Esophagus squamous epithelium (tissue), 5 donors: ENCODE measurements at places on chromosomes 11 and 22.

DNA sequence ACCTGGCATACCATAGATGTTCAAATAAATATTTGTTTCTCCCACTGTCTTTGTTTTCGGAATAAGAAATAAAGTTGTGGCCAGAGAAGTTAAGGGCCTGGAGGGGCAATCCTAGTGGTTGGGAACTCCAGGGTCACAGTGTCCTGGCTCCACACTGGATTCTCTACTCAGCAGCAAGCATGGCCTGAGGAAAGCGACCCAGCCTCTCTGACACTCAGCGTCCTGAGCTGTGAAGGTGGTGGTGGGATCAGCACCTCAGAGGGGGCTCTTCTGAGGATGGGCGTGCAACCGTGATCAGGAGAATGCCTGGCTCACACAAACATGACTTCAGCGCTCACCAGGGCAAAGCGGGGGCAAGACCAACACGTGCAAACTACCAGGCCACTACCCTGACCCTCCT is 59.9 kb downstream of the LARGE1 start:
- DNase-seq = no peak

DNA sequence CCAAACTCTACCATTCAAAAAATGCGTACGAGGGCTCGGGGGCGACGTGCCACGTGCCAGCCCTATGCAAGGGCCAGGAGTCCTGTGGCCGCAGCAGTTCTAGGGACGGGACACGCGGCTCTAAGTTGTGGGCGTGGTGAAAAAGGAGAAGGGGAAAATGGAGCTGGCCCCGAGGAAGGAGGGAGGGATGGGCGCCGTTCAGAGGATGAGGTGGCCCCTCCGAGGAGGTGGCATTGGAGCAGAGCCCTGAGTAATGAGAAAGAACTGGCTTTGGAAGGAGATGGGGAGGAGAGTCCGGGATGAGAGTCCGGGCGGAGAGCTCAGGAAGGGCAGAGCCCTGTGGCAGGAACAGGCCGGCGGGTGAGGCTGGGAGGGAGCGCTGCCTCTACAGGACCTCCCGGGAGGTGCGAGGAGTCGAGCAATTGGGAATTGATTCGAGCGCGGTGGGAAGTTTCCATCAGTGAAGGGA is 21.0 kb downstream of the OTUB1 start:
- DNase-seq = no peak

DNA sequence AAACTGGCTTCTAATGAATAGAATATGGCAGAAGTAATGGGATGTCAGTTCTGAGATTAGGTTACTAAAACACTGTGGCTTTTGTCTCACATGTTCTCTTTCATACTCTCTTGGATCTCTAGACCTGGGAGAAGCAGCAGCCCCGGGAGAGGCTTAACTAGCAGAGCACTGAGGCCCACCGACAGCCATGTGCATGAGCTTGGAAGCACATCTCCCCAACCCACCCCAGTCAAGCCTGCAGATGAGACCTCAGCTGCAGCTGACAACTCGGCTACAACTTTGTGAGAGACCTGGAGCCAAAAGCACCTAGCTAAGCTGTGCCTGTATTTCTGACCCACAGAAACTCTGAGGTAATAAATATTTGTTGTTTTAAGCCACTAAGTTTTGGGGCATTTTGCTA is 100.8 kb downstream of the TRIM29 start:
- DNase-seq = no peak

GRCh38 chr22:48476577-48476976 is 1351.1 kb downstream of the BRD1 start:
- no peak for DNase-seq

DNA sequence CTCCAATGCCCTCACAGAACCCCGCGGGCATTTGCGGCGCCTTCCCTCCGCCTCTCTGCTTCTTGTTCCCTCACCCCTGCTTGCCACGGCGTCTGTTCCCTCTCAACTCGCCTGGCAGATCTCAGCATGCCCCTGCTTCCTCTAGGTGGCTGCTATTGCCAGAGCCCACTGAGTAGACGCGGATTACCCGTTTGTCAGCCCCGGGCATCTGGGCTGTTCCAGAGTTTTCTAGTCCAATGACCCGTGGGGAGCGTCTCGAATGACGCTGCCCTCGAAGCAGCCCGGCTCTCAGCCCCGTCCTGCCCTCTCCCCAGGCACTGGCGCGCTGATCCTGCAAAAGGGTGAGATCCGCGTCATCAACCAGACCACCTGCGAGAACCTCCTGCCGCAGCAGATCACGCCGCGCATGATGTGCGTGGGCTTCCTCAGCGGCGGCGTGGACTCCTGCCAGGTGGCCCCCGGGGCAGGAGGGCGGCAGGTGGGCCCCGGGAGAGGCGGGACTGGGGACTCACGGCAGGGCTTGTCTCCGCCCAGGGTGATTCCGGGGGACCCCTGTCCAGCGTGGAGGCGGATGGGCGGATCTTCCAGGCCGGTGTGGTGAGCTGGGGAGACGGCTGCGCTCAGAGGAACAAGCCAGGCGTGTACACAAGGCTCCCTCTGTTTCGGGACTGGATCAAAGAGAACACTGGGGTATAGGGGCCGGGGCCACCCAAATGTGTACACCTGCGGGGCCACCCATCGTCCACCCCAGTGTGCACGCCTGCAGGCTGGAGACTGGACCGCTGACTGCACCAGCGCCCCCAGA is 49.7 kb downstream of the ST14 start:
- no peak for DNase-seq

- no peak for DNase-seq
Measured at GRCh38 chr11:45223496-45223895, 62.6 kb downstream of the SYT13 start.

- DNase-seq = no peak
Measured at GRCh38 chr11:70250876-70251658, 19.4 kb upstream of the PPFIA1 start.

- DNase-seq = no peak
Measured at GRCh38 chr22:23847310-23847920, 8.6 kb upstream of the DERL3 start.

- no peak for DNase-seq
Measured at GRCh38 chr11:8259306-8259959, 4.2 kb downstream of the LMO1 start.

DNA sequence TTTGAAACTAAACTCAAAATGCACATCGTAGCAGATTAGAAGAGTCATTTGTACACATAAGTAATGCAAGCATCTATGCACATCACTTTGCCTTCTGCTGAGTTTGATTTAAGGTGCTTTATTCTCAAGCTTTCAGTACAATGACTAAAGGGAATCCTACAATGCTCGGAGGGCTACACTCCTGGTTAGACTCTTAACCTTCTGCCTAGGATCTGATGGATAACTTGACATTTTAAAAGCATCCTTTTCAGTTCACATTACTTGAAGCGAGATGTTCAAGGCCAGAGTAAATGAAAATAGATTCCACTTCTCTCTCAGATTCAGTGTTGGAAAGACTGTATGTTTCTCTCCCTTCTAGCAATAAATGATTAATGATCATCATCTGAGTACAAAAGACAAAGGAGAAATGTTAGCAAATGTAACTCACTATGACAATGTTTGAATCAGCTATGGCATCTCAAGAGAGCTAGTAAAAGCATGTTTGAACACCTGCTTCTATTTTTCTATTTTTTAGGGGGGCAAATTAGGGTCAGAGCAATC is 259.2 kb upstream of the ANO3 start:
- DNase-seq = no peak

DNA sequence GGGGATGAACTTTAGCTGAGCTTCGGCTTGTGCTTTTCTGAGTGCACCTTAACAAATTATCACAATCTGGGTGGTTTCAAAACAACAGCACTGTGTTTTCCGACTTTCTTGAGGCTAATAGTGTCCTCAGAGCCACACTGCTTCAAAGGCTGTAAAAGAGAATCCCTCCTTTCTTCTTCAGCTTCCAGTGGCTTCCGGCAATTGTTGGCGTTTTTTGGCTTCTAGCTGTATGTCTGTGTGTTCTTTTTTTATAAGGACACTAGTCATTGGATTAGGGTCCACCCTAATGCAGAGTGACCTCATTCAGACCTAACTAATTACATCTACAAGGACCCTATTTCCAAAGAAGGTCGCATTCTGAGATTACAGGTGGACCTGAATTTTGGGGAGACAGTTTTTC is 30.6 kb downstream of the KIAA1671 start:
- no peak for DNase-seq

DNA sequence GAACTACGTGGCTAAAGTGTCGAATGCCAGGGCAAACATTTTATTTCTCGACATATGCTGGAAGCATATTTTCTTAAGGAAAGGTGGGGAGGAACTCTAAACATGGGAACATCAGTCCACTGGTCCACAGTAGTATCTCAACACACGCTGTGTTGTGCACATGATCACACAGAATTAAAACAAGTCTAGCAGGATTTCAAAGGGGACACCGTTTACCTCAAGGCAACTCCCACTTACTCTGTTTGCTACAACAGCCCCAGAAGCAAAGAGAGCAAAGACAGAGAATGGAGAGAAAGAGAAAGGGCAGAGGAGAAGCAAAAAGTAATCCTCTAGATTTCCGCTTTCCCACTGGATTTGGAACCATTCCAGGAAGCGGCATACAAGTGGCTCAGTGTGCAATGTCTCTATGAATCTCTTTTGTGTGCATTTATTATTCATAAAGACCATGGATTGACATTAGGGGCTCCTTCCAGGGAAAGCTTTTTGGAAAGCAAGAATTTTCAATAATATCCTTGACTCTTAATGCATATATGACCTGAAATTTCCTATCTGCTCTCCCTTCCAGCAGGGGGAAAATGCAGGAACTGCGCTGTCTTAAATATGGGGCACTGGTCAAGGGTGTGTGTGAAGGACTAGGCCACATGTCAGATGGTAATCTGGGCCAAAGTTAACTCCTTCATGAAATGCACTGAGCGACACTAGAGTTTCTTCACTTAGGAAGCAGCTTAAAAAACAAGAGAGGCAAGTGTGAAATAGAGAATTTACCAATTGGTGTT is 34.8 kb upstream of the CCDC34 start:
- DNase-seq = no peak

DNA sequence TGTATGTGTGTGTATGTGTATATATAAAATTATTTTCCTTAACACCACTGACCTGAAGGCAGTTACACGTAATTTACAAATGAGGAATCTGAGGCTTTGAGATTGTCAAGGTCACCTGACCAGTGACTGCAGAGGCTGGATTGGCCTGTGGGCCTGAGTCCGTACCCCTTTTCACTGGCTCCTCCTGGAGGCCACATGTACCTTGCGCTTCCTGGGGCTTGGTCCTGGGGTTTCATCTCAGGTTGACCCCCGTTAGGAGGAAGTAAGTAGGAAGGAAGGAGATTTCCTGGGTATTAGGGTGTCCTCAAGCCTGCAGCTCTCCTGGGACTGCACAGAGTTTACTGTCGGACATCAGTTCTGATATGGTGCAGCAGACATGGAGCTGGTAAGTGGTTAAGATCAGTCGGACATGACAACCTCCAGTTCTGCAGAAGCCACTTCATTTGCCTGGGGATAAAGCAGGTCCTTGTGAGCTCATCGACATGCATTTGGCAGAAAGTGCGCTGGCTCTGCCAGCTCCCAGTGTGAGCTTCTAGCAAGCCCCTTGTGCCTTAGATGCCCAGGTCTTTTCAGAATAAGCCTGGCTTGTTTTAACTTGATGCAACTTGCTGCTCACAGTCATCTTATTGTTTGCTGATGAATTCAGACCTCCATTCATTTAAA is 36.6 kb downstream of the ST3GAL4 start:
- DNase-seq = no peak

DNA sequence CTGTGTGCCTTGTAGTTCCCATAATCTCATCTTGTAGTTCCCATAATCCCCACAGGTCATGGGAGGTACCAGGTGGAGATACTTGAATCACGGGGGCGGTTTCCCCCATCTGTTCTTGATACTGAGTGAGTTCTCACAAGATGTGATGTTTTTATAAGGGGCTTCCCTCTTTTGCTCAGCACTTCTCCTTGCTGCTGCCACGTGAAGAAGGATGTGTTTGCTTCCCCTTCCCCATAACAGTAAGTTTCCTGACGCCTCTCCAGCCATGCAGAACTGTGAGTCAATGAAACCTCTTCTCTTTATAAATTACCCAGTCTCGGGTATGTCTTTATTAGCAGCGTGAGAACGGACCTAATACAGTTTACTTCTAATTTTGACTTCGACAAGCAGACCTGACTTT is 14.0 kb upstream of the SMIM38 start:
- no peak for DNase-seq

- DNase-seq = no peak
Measured at GRCh38 chr11:69888483-69889181, 69.4 kb upstream of the FGF3 start.

GRCh38 chr11:47177846-47178245 is 1.2 kb upstream of the ARFGAP2 start:
- DNase-seq = no peak

GRCh38 chr11:84924154-84924692 is 702.9 kb downstream of the DLG2 start:
- DNase-seq = no peak

DNA sequence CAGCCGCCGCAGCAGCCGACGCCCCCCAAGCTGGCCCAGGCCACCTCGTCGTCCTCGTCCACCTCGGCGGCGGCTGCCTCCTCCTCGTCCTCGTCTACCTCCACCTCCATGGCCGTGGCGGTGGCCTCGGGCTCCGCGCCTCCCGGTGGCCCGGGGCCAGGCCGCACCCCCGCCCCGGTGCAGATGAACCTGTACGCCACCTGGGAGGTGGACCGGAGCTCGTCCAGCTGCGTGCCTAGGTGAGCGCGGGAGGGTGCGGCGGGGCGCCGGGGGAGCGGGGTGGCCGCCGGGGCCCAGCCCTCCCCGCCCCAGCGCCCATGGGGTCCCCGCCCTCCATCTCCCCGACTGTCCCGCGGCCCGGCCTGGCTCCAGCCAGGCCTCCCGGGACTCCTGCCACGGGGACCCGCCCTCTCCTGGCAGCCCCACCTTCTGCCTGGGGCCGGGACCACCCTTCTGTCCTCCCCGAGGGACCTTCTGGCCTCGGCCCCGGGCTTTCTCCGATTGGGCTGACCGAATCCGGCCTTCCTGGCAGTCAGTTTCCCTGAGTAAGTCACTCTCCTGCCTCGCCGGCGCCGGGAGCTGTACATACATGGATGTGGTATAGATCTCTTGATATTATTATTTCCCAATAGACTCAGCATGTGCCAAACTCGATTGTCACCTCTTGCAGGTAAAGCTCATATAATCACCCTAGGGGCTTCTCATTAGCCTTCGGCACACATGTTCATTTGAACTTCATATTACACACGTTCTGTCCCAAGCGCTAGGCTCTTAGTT is 720 bp downstream of the PACS1 start:
- no peak for DNase-seq

DNA sequence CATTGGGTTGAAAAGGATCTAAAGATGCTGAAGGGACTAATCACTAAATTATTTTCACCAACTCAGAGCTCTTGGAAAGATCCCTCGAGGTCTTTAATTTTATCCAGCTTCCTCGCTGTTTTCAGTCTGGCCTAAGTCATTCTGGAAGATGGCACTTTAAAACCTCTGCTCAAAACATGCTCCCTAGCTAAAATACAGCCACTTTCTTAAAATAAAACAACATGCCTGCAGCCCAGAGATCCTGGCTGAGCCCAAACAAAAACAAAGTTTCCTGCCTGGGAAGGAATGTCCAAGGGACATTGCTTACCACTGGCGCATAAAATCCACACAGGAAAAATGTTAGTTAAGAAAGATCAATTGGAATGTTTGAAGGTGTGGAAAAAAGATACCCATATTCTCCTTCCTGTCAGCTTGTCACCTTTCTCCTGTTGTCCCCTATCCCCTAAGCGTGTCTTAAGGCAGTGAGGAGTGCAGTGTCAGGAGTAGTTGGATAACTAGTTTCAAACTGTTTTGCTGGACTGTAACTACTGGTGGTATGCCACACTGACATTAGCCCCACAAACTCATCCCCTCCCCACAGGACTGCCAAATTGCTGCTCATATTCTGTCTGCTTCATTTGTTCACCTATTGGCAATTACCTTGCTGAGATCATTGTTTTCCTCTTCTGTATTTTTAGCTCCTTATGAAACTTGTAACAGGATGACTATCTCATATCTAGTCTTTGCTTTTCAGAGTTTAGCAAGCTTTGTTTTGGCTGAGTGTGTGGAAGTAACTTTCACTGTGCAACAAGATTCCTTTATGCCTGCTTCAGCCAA is 108.3 kb upstream of the SESN3 start:
- no peak for DNase-seq
